Forelimb muscle (tissue), 1 donor: ENCODE measurements at places on chromosomes 4 and X. TPM values are rescaled to one million over a fixed set of nuclear protein-coding genes. Genes with fewer than 3 reads are reported as not detected.

The AP1S2 gene
- 38.9 TPM for polyA plus RNA-seq

The TLR7 gene
- polyA plus RNA-seq, result 0.67 TPM

The OPRPN gene
- not detected for polyA plus RNA-seq

The DOCK11 gene
- polyA plus RNA-seq, result 17.4 TPM

The BMP3 gene
- 0.48 TPM for polyA plus RNA-seq

The STARD8 gene
- 23.5 TPM for polyA plus RNA-seq
